Activated T-helper 2 cell treated with anti-CD3 and anti-CD28 coated beads, Interferon-gamma antibody, Interleukin-2, Interleukin-4, amounts not matched to agents 10 μg/mL and 5 μg/mL and 100 μg/mL, durations not matched to agents 14 hours and 24 hours and 36 hours (primary cell): ENCODE measurements at places on chromosomes 12 and 14.

- DNase-seq, result no peak
These were observed 75.5 kb upstream of the CPM start for GRCh38 chr12:69008520-69008919.

GRCh38 chr12:71397433-71397954, 42.1 kb upstream of the LGR5 start:
- no peak for DNase-seq

DNA sequence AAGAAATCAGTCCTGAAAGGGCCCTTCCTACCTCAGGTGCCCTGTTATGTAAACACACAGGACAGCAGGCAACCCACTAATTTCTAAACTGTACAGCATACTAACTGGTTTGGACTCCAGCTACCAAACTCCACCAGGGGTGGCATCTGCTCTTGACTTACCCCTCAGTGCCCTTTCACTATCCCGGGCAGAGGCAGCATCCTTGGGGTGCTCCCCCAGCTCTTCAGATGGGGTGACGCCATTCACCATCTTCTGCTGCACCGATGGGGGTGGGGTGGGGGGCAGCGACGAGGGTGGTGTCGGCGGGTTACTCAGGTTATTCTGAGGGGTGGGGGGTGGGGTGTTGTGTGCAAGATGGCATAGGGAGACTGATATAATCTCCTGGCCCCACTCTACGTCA, 11.5 kb upstream of the PRKAG1 start:
- DNase-seq, result no peak

- DNase-seq, result no peak
These were observed 51.4 kb downstream of the HMGA2 start for GRCh38 chr12:65875640-65876071.

DNA sequence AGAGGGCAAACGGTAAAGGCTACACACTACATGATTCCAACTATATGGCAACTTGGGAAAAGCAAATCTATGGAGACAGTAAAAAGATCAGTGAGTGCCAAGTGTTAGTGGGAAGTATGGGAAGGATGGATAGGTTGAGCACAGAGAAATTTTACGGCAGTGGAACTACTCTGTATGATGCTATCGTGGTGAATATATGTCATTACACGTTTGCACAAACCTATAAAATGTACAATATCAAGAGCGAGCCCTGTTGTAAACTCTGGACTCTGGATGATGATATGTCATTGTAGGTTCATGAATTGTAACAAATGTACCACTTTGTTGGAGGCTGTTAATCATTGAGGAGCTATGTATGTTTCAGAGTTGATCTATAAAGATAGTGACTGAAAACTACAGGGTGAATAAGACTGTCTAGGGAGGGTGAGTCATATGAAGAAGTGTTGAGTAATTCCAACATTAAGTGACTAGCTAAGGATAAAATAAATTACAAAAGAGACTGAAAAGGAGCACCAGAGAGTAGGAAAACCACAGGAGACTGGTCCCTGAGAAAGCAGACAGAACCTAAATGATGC, 349.2 kb upstream of the LMO3 start:
- no peak for DNase-seq

DNA sequence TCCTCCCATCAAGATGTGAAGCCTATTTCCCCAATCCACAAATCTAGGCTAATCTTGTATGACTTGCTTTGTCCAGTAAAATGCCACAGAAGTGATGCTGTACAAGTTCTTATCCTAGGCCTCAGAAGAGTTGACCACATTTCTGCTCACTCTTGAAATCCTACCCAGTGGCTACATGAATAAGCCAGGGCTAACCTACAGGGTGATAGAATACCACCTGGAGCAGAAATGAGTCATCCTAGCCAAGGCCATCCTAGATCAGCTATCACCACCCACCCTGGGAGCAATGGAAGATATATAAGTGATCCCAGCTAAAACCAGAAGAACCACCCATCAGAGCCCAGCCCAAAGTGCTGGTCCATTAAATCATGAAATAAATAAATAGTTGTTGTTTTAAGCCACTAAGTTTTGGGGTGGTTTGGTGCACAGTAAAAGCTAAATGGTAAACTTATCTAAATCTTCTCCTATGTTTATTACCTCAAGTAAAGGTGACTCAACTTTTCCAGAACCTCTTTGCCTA, 105.1 kb downstream of the RPS29 start:
- DNase-seq, result no peak

- DNase-seq, result no peak
These were observed 1084.8 kb upstream of the ATXN7L3B start for GRCh38 chr12:73452672-73453469.

DNA sequence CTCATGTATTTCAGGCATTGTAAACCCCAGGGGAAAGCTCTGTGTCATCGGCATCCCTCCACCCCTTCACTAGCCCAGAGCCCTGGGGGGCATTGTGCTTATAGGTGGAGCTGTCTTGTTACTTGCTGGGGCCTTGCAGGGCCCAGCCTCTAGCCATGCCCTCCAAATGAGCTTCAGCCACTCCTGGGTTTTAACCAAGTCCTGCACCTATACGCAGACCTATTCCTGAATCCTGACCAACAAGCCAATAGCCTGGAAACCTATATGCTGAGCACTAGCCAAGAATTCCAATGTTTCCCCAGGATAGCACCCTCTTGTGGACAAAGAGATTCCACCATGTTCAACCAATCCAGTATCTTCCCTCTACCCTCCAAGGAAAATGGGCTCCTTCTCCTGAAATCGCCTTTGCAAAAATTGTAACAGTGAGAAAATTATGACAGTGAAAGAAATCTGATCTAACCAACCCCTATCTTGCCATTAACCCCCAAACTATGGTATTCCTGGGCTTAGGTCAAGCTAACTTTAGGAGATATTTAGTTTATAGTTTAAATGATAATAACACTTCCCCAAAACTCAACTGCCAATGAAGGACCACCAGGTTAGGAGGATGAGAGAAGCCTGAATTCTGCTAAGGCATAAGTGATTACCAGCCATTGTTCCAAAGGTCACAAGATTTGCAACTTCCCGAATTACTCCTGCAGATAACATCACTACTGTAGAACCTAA, 55.5 kb downstream of the TTC7B start:
- no peak for DNase-seq

DNA sequence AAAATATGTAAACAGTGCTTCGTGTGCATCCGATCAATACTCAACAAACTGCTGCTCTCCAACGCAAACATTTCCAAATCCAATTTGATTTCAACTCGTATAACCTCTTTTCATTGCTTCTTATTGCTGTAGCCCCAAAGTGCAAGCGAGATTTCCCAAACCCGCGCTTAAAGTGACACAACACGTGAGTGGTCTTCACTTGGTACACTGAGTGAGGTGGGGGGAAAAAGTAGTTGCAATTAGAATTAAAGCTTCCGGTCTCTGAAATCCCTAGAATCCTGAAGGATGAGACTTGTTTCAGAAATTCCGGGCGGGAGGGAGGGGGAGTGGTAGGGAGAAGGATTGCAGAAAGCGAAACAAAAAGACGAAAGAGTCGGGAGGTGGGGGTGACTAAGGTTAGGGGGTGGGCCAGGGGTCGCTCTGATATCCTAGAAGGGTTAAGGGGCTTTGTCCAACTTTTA, 387.5 kb downstream of the BCAT1 start:
- no peak for DNase-seq

DNA sequence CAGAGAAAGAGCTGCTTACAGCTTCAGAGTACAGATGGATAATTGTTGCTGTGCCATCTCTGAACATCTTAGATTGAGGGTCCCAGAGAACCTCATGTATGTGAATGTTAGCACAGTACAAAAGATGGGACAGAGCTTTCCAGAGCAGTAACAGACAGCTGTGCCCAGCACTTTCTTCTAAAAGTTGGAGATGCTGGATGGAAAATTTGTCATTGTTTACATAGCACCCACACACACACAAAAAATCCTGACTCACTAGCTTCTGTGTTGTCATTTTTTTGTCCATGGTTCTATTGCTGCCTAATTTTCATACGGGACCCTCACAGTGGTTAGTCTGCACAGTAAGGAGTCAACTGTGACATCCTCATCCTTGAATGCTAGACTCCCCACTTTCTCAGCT, 374.7 kb downstream of the DIO2 start:
- no peak for DNase-seq

DNA sequence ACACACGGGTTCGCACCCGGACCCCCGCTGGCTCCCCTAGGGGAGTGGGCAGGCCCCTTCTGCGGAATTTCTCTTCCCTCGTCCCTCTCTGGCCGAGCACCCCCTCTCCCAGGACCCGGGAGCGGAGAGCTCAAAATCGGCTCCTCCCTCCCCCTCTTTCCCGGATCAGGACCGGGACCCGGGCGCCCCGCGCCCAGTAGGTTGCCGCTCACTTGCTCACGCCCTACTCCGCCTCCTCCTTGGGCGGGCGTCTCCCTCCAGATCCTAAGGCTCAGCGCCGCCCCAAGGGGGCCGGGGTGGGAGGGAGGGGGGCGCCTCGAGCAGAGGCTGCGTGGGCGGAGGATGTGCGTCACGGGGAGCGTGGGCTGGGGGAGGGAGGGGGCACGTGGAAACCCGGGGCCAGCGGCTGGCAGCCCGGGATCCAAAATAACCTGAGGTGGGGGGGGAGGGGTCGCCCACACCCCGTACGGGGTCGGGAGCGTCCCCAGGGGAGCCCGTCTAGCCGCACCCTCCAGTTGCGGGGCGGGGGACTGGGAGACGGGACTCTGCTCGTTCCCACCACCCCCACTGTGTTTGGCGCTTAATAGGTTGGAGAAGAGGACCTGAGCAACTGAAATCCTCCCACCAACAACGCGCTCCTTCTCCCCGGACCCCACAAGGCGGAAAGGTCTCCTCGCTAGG, 1.8 kb upstream of the NAB2 start:
- DNase-seq, result peak; percentile 73

- DNase-seq, result no peak
These were observed 425.0 kb downstream of the NPAS3 start for GRCh38 chr14:33363682-33364081.

- no peak for DNase-seq
These were observed 462.0 kb upstream of the SYT1 start for GRCh38 chr12:78402366-78403134.

- DNase-seq, result no peak
These were observed 266.3 kb downstream of the GLT1D1 start for GRCh38 chr12:129119537-129119936.

- DNase-seq, result no peak
These were observed 120.5 kb downstream of the KCNMB4 start for GRCh38 chr12:70486588-70486987.
